ENCODE measurements at places on chromosomes 7 and 10.

DNA sequence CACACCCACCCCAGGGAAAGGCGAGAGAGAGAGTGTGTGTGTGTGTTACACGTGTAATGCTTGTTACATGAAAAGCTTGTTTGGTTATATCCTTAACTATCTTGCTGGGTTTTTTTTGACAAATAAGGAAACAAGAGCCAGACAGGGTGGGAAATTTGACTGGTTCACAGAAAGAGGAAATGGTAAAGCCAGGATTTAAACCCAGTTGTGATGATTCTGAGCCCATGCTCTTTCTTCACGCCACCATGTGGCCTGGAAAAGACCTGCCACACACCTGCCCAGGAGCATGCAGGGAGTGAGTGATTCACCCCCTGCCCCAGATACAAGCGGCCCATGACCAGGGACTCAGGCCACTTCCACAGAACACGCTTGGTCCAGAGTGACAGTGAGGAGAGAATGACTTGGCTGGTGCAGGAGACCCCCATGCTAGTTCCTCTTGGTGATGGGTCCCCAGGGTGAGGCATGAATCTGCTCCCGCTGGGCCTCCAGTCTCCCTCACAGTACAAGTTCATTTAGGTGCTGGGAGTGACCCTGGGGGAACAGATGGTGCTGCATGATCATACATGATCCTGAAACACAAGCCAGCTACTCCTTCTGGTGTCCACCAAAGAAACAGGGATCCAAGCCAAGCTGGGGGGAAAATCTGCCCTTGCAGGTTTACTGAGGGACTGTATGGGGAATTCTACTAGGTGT, 21.0 kb upstream of the EIF5AL1 start:
- no peak for DNase-seq

DNA sequence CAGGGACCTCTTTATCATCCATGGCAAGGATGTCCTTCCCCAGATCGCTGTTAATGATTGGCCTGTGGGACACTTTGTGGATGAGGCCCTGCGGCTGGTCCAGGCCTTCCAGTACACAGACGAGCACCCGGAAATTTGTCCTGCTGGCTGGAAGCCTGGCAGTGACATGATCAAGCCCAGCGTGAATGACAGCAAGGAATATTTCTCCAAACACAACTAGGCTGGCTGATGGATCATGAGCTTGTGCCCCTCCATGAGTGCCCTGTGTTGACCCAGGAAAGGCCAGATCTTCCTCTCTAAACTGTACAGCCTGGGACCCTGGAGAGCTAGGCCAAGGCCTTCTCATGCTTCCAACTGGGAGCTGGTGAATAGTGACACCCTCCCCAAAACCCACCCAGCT, 124.1 kb downstream of the CUL2 start:
- no peak for DNase-seq

DNA sequence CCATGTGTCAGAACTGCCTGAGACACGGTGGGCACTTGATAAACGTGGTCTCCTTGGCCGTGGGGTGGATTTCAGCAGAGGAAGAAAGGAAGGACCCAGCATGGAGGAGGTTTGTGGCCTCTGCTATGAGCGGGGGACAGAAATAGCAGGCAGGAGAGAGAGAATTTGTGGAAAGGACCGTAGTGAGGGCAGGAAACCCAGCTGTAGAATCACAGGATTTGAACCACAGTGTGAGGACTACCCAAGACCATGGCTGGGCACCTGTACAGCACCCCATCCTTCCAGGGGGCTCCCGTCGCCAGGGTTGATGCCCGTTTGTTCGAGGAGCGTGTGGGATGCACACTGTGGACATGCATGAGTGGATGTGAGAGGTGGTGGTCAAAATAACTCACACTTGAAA, 183.4 kb downstream of the PTPN20 start:
- no peak for DNase-seq

- no peak for DNase-seq
Measured at GRCh38 chr7:1902231-1902855, 232.3 kb downstream of the ELFN1 start.

DNA sequence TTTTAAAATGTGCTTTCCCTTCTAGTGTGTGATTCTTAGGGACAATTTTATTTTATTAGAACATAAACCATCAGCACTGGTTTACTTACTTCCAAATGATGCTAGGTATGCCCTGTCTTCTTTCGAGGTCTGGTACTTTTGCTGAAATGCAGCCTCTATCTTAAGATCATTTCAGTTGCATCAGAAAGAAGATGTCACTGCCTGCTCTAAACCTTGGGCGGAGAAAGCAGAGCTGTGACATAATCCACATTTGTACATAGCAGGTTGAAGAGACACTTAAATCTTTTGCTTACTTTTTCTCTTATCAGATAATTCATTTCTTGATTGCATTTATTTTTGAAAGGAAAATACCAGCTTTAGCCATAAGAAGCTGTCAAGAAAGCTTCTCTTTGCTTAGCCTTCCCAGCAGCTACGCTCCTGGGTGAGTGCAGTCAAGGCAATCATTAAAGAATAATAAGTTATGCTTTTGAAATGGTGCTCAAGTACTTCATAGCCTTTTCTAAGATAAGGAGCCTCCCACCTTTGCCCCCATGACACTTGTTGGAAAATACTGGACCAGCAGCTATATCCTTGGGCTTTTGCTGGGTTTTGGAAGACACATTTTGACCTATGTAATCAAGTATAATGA, 108.4 kb upstream of the SAMD8 start:
- DNase-seq = no peak

- DNase-seq = no peak
Measured at GRCh38 chr10:79380125-79380945, 33.1 kb downstream of the PPIF start.

- no peak for DNase-seq
Measured at GRCh38 chr10:89534826-89535166, 598 bp downstream of the SLC16A12 start.

DNA sequence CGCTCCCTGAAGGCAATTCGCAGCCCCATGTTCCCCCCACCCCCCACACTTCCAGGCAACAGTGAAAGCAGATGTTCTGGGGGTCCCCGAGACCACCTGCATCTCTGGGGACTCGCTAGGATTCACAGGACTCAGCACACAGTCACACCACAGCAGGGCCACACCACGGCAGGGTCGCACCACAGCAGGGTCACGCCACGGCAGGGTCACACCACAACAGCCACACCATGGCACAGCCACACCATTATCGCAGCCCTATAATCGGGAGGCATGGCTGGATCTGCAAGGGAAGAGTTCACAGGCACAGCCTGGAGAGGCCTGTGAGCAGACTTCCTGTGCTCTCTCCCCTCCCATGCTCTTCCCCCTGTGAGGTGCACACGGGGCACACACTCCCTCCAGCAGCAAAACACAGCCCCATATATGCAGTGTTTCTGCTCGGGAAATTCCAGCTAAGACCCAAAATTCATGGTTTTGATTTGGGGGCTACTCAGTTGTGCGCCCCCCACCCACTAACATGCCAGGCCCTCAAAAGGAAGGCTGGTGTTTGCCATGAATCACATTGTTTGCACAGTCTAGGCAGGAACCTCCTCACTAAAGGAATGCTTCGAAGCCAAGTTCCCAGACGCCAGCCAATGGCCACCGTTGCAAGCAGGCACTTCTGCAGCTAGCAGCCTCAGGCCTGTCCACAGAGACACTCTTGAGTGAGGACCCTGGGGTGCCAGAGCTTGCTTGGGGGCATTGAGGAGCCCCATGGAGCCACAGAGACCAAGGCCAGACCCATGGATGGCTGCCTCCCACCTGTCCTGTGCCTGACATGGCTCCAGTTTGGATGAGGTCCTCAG, 7.0 kb upstream of the DPYSL4 start:
- no peak for DNase-seq

- no peak for DNase-seq
Measured at GRCh38 chr7:82810558-82811259, 352.0 kb downstream of the PCLO start.

- no peak for DNase-seq
Measured at GRCh38 chr7:34841326-34841725, 183.3 kb downstream of the NPSR1 start.

DNA sequence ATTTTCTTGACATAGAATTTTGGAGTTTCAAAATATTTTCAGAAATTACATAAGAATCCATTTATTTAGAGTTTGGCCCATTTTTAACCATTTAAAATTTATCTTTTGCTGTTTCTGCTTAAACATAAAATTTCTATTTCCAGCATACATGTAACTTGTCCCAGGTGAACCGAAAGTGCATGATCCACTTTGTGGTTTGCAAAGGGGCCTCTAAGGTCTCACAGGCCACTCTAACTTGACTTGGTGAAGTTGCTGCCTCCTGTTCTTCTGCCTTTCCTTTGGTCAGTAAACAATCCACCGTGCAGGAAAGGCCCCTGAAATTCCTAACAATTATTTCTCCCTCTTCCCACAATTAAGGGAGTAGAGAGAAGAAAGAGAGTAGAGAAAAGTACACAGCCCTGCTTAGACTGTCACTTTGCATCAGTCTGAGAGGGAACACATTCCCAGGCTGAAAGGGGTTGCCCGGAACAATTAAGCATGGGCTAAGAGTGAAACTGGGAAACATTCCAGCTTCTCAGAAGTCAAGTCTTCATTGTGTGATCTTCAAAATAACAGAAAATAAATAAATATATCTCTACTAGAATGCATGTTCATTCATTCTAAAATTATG, 79.5 kb upstream of the SEMA3A start:
- DNase-seq = no peak

- DNase-seq = no peak
Measured at GRCh38 chr7:111168182-111168581, 77.3 kb downstream of the LRRN3 start.

GRCh38 chr7:12315049-12315448, 88.6 kb downstream of the VWDE start:
- no peak for DNase-seq

DNA sequence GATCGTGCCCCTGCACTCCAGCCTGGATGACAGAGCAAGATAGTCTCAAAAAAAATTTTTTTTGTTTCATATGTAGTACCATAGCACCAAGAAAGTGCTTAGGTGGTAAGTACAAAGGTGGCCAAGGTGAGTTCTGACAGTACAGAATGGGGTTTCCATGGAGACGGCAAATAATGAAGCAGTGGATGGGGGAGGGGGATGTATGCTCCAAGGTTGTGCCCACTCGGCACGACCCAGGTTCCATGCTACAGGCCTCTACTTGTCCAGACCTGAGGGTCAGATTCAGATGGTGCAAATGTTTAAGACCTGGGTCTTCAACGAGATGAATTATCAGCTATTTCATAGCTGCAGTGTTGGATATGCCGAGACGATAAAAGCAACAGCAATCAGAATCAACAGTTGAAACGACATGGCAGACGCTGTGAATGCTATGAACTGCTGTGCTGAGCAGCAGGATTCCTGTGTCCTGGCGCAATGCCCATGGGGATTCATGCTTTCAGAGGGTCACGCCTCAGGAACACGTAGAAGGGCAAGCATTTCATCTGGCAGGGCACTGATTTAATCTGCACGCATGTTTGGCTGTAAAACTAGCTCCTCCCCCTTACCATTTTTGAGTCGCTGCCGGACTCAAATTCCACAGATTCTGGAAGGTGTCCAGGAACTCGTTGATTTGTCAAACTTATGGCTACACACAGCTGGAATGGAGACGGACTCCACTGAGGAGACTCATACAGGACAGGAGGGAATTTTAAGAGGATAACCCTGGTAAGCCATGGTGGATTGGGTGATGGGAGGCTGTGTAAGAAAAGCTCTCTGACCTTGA, 256.5 kb downstream of the FRMD4A start:
- DNase-seq = peak; percentile 81

GRCh38 chr7:25181532-25181931, 46.8 kb downstream of the NPVF start:
- DNase-seq = no peak

GRCh38 chr7:83072576-83073517, 89.8 kb downstream of the PCLO start:
- DNase-seq = no peak

DNA sequence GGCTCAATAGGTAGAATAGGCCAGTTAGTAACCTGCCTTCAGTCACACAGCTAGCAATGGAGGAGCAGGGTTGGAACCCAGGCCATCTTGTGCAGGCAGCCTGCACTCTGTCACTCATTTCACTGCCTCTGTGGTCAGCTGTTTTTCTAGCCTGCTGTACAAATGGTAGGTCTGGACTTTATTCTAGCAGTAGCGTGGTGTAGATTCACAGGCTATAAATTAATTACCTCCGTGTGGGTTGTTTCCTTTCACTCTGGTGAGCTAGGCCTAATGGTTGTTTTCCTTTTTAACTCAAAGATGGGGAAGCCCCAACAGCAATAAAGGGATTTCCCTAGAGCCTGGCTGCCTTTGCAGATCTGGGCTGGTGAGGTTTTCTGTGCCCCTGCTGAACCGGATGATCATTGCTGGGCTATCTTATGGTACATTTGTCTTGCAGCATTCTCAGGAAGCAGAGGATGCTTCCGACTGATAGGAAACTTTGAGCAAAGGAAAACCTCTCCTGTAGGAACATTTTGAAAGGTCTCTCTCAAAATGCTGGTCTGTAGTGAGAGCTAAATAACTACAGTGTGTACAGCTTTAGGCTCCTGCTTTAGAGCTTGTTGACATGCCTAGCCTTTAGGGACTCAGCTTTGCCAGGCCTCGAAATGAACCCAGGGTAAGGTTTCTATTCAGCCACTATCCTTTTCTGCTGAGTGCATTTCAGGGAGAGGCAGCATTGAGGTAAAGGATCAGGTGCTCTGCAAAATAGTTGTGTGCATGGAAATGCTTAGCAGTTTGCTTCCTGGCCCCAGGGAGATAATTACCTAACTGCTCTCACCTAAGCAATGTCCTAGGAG, 157.4 kb downstream of the ST7 start:
- DNase-seq = no peak

GRCh38 chr7:66430164-66430545, 198.5 kb upstream of the KCTD7 start:
- DNase-seq = no peak

GRCh38 chr10:25682203-25682851, 251.7 kb upstream of the MYO3A start:
- DNase-seq = no peak

DNA sequence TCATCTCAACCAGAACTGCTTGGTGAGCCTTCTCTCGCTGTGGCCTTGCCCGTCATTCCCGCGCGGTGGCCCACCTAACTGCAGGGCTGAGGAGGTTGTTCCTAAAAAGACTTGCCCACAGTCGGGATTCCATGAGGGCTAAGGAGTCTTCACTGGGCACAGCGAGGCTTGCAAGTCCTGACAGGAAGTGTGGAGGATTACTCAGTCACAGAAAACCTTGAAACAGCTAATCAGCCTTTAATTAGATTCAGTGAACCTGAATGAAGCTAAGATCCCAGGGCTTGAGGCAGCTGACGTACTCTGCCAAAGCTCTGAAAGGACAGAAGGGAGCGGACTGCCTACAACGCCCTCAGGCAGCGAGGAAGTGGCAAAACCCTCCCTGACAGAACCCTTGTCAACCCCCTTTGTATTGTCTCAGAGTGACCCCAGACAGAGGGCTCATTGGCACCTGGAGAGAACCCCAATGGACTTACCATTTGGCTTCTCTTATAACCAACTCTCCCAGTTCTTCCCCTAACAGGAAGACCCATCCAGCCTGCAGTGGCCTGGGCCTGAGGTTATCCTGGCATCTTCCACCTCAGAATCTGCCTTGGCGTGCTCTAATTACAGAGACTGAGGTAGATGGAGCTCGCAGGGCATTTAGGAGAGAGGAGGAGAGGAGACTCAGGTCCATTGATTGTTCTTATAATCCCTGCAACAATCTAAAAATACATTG, 2.5 kb upstream of the LAMB4 start:
- no peak for DNase-seq

Data from breast epithelium (tissue), 4 donors.